ENCODE measurements at places on chromosomes 13 and 19.

DNA sequence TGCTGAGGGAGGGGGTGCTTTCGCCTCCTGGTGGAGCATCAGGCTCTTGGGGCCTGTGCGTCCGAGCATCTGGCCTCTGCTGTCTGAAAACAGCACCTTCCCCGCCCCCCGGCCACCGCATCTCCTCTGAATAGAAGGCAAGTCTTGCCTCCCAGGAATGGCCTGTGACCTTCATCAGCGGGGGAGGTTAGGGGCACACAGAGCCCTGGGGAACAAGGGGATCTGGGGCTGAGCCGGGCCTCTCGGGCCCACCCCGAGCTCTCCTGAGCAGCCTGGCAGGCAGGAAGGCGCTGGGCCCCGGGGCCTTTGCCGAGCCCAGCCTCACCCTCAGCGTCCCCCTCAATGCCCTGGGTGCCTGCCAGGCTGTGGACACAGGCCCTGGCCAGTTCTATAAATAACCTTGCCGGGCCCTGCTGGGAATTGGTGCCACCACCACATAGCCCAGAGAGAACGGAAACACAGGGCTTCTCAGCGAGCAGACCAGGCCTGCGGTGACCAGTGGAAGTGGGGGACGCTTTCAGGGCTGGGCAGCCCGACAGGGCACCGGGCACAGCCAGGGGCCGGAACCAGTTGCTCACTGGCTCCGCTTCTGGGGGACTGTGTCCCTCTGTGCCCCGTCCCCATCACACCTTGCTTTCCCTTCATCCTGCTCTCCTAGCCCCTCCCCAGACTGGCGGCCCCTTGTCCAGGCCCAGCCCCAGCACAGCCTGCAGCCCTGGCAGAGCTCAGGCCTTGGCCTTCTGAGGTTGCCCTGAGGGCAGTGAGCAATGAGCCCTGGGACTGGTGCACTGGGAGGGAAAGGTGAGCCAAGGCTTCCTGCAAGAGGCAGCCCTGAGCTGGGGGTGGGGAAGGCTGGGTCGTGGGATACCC lies 9.5 kb downstream of the STK11 start:
- DNase-seq, result no peak

DNA sequence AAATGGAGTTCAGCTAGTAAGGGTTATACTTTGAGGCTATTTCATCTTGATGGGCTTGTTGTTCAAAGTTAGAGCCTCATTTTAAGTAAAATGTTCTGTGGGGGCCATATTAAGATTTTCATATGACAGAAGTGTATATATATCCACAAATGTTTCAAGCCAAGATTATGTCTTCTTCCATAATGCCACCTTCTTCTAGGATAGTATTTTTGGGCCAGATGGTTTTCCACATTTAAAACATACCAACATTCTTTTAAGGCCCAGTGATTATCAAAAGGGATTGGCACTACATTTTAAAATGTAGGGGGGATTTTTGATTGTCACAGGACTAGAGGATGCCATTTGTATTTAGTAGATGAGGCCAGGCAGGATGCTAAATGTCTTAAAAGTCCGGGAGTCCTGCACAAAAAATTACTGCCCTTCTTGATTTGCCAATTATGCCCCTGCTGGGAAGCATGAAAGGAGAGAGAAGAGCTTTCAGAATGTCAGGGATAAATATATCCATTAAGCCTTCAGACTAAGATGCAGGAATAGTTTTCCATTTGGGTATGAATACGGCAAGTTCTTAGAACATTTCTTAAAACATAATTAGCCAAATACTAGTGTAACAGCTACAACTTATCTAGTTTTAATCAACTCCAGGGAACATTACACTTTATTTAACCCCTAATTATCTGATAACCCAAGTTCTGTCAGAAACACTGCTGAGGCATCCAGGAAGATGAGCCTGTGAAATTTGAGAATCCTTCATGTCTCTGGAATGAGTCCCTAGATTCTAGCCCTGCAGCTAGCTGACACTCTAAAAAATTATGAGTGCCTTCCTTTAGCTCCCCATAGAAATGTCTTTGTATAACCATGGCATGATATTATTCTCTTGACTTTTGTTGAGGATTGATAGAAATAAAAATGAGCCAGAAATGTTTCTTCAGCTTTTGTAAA lies 34.0 kb downstream of the ITM2B start:
- no peak for DNase-seq

DNA sequence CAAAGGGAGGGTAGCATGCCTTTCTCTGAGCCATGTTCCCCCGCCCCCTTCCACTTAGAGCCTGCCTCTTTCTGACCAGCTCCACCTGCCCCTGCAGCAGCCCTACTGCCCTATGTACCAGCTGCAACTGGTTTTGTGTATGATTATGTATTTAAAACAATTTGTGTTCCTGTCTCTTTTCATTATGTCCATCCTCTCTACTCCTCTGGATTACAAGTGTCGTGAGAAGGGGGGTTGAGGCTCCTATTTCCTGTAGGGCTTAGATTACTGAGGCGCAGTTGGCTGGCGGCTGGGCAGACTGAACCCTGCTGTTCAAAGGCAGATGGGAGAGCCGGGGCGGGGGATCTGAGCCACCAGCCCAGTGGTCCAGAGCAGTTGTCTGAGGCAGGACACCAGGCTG lies 213.3 kb downstream of the KCNRG start:
- no peak for DNase-seq

- DNase-seq, result no peak
These were observed 128.6 kb upstream of the ZNF91 start for GRCh38 chr19:23523863-23524262.

- peak; percentile 27 for DNase-seq
These were observed 9.1 kb downstream of the MAST1 start for GRCh38 chr19:12847159-12848139.

DNA sequence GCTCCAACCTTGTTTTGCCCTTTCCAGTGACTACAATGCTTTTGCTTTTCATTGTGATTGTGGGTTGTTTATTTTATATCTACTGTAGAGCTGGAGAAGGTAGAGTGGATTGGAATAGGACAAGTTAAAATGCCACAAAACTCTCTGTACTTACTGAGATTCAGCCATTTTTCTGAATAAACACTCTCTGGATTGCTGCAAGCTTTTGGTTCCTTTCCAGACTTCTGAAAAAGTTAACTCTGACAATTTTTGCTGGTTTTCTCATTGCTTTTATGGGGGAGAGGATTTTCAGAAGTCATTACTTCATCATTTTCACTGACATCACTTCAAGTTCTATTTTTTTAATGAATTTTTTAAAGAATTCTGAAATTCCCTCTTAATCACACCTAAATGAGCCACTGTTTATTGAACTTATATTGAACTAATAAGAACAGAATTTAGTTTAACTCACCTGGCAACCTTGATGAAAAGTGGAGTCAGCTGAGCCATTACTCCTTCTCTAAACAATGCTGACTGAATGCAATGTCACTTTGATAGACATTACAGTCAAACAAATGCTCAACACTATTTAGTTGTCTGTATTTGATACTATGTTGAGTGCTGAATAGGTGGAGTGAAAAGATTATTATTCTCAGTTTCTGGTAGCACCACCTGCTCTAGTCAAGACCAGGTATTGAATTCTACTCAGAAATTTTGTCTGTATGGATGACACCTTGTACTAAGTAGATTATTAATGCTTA lies 303.5 kb downstream of the DLEU7 start:
- DNase-seq, result no peak

DNA sequence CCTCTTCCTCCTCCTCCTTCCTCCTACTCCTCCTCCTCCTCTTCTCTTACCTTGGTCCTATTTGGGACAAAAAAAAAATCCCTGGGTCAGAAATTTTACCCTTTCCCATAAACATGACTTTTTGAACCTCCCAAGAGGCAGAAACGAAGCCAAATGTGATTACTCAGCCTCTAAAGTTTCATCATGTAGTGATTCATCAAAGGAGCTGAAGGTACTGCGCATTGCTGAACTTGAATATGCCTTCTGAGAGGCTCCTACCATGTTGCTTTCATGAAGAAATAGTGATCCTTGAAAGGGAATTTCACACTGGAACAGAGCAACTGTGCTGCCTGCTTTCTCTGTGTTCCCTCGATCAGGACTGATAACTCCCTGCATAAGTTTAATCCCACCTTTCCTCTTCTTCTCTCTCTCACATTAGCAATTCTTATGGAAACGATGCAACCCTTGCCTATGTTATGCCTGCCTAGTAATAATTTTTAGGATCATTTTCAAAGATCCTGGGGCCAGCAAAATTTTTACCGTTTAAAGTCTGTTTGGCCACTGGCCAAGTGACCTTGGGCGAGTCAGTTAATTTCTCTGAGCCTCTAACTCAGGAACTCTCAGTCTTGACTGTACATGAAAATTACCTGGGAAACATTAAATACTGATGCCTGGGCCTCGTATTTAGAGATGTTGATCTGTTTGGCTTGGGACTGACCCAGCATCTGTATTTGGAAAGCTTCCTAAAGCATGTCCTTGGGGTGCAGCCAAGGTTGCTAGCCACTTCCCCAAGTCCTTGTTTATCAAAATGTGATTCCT lies 149.5 kb downstream of the DCT start:
- DNase-seq, result no peak

DNA sequence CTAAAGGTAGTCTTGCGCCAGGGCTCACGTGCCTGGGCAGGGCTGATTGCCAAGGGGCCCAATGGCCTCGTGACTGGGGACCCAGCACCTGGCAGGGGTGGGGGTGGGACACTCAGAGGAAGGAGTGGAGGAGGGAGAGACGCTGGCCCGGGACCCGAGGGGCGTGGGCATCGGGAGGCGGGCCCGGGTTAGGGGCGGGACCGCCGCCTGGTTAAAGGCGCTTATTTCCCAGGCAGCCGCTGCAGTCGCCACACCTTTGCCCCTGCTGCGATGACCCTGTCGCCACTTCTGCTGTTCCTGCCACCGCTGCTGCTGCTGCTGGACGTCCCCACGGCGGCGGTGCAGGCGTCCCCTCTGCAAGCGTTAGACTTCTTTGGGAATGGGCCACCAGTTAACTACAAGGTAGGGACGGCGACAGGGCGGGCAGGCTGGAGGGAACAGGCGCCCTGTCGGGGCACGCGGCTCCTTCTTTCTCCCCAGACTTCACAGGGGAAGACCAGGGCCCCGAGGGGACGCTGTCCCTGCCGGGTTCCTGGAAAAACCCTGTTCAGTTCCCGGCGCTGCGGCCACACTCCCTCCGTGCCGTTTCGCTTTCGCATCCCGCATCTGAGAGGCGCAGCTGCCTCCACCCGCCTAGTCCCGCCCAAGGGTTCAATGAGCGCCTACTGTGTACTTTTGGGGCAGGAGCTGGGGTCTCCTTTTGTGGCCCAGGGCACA lies at the start of gene IFI30:
Gene IFI30, plus strand, starts transcription at position 242 of the 717 bp plus-strand sequence. Its CDS starts 29 bp downstream, at position 271.
- no peak for DNase-seq

GRCh38 chr19:10692673-10693264 lies 8.5 kb upstream of the QTRT1 start:
- no peak for DNase-seq

- no peak for DNase-seq
These were observed at the start of gene DGKH for GRCh38 chr13:42048342-42048683. TSS of gene DGKH (plus strand) at chr13:42048648. CDS start at chr13:42048774, 126 bp downstream.

DNA sequence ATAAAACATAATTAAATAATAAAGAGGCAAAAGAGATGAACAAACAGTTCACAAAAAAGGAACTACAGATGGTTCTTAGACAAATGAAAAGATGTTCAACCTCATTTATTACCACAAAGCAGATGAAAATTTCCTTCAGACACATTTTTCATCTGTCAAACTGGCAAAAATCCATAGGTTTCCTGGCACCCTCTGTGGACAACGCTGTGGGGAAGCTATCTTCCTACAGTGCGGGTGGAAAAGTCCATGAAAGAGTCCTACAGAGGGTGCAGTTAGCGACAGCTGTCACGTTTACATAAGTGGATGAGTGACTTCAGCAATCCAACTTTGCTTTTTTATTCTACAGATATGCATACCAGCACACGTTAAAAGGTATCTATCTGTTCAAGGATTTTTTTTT lies 30.3 kb upstream of the PDCD5 start:
- DNase-seq, result no peak

DNA sequence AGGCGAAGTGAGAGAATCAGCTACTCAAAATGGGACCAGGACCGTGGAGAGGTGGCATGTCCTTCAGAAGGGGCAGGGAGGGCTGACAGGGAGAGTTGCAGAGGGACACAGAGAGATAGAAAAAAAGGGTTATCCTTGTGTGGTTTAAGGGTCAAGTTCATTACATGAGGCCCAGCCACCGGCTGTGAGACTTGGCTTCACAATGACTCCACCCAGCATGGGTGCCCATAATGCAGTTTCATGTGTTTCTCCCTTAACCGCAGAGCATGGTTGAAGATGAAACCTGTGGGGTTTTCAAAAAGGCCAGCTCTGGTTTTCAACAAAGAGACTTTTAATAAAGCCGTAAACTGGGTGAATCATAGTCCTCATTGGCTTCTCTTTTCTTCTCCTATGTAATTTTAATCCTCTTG lies 164.6 kb downstream of the KLF5 start:
- DNase-seq, result no peak

GRCh38 chr19:11434703-11435056 lies 241 bp downstream of the ODAD3 start:
- no peak for DNase-seq

GRCh38 chr19:41192574-41193429 lies at the start of gene CYP2S1:
TSS of gene CYP2S1 (plus strand) at chr19:41193219. CDS start at chr19:41193265, 46 bp downstream.
- DNase-seq, result no peak

DNA sequence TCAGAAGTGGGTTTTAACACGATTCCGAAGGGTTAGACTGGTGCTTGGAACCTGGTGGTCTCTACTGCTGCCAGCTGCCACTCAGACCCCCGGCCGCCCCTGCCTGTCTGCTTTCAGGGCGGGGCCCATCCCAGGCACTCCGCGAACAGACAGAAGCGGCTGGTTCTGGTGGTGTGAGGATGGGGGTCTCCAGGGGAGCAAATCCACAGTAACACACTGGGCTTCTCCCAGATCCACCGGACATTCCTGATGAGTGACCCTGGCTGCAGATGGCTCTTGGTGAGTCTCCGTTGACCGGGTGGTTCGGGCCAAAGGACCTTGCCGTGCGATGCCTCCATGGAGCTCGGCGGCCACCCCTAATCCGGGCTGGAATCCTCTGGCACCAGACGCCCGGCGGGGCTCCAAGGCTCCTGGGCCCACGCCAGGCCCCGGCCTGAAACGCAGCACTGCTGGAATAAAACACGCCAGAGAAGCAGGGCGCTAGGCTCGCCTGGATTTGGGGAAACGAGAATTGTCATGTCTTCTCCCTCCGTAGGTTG lies 2.1 kb upstream of the PTBP1 start:
- no peak for DNase-seq

DNA sequence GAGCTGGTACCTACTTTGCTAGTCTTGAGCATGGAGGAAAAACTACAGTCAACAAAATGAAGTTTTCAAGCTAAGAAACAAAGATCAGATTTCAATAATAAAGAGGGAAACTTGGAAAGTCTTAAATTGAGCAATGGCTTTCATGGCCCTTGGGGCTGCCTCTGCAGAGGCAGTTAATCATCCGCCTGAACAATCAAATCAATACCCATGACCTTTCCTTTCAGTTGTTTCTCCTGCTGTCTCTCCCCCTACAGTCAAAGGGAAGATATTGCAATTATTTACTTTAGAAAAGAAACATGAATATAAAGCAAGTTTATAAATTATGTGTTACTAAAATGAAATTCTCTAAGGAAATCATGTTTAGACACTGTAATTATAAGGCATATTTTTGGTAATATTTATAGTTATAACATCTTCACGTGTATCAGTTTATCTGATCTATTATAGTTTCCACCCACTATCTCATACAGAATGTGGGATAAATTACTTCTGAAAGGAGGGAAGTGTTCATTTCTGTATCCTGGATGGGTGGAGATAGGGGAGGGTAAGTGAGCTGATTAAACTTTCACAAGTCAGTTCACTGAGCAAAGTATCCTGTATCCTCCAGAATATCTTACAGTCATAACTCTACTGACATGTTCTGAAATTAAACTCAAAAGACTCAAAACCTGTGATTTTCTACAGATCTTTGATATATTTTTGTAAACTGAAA lies 72.4 kb upstream of the TSC22D1 start:
- no peak for DNase-seq

- no peak for DNase-seq
These were observed 150.6 kb upstream of the TSC22D1 start for GRCh38 chr13:44726778-44727177.

Measured in thoracic aorta (tissue), 2 donors.